Testis (tissue), 5 donors: ENCODE measurements at places on chromosomes 3 and 15. TPM values are rescaled to one million over a fixed set of nuclear protein-coding genes. Genes with fewer than 3 reads are reported as not detected.

SLCO2A1 gene
- polyA plus RNA-seq, result 5.3 TPM

ECE2 gene
- 1.1 TPM for polyA plus RNA-seq

SPTBN5 gene
- polyA plus RNA-seq, result 1.4 TPM

SLC6A20 gene
- 2.3 TPM for polyA plus RNA-seq

IGSF10 gene
- polyA plus RNA-seq, result 26.1 TPM

LARP6 gene
- polyA plus RNA-seq, result 105 TPM

DNA sequence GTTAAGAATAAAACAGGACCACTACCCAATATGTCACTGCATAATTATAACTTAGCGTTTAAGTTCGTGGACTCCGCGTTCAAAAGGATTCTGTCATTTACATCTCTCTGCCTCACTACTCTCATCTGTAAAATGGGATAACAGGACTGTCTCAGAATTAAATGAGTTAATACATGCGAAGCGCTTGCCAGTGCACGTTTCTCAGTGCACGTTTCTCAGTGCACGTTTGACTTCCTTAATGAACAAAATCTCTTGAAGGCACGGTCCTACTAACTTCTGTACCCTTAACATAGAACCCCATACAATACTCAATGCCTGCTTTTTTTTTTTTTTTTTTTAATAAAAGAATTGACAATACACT, 499 bp downstream of the RABL3 start:
- no peak for DNase-seq

DNA sequence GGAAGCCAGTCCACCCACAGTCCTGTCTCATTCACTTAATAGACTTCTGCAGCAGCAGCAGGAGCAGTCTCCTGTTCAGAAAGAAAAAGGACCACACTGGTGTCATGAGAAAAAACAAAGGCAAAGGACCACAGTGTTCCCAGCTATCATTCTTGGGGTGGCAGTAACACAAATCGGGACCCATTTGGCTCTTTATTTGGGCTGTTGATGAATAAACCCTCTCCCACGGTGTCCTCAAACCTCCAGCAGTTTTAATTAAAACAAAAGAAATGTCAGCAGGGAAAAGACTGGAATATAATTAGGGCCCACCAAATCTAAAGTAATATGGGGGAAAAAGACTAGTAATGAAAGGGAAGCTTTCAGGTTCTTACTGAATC, 210.5 kb upstream of the SLC2A2 start:
- no peak for DNase-seq

DNA sequence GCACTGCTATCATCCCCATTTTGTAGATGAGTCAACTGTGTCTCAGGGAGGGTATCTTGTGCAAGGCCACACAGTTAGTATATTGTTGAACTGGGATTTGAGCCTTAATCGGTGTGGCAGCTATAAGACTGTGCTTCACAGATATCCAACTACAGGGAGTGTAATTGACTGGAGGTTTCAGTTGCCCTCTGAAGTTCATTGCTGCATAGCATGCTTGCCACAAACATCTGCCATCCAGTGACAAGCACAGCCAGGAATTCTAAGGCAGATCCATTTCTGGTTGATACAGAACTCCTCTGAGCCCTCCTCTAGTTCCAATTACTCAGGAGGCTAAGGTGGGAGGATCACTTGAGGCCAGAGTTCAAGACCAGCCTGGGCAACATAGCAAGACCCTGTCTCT, 16.4 kb downstream of the FSD2 start:
- DNase-seq, result no peak

GRCh38 chr3:97425002-97425401, 339.6 kb upstream of the ARL6 start:
- DNase-seq, result no peak
